NCI-H460 (cell line): ENCODE measurements at places on chromosomes 2 and 18.

- peak; percentile 8 for DNase-seq
Observed at GRCh38 chr2:158179660-158180059, 78.0 kb downstream of the UPP2 start.

- DNase-seq = no peak
Observed at GRCh38 chr2:120646994-120647393, 88.7 kb upstream of the GLI2 start.

DNA sequence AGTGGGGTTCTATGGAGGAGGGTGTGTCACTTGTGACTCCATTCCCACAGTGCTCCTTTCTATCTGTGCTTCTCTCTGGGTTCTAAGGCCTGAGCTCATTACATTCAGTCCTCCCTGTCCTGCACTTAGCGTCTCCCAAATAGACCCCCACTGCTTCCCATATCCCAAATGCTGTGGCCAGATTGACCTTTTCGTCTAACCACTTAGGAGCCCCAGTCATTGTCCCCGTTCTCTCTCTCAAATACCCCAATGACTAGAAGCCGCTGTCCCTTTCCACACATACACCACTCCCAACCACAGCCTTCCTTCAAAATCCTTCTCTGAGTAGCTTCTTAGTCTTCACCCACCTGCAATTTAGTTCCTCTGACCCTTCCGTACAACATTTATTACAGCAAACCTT lies 146.5 kb downstream of the TRIM43 start:
- no peak for DNase-seq

DNA sequence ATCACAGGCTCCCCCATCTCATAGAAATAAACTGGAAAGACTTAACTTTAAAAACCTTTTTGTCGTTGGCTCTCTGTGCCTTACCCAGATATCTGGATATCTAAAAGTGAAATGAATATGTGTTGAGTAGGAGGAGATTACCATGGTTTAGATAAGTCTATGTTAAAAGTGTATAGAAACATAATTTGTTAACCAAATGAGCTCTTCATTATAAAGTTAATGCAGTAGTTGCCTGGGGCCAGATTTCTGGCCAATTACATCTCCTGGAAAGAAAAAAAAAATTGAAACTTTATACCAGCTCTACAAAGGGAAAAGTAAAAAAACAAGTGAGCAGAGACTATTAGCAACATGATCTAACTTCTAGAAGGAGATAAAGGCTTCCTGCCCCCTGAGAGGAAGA lies 259.6 kb upstream of the UBE2E3 start:
- no peak for DNase-seq

GRCh38 chr18:39389800-39390379 lies 1824.3 kb upstream of the CELF4 start:
- no peak for DNase-seq

DNA sequence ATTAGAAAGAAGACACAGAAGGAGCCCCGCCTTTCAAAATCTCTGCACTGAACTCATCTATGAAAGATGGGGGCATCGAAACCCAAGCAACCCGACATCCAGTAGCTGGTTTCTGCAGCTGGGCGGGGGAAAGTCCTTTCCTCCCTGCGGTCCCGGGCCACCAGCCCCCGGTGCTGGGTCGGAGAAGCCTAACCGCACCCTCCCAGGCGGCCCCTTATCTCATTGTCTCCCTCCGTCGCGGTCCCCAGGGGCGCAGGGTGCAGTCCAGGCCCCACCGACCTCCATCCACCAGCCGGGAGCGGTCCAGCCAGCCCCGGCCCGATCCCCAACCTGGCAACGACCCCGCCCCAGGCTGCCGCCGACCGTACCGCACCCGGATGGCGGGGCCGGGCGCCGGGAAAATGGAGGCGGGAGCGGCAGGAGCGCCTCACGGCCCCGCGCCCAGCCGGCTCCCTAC lies 452 bp downstream of the RAPH1 start:
- DNase-seq = no peak

DNA sequence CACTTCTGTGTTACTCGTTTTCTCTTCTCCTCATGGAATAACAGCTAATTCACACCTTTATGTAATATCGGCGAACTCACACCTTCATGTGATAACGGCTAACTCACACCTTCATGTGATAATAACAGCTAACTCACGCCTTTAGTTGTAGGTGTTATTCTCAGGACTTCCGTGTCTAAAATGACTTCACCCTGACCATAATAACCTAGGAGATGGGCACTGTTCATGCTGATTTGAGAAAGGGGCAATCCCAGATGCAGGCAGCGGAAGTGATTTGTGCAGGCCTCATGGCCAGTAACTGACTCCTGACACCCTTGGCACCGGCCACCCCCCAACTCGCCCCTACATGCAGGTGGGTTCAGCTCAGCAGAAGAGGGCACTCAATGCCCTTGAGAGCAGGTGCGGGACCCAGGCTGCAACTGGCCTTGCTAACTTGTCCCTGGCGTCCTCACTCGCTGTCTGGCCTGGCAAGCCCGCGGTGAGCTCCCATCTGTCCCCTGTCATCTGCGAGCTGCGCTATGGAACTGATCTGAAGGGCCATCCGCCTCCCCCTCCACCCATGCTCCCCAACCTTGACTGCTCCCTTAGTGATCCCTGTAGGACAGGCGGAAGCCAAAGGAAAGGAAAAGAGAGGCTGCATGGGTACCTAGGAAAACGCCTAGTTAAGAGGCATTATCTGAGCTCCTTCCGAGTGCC lies 42.6 kb upstream of the MTCL1 start:
- peak; percentile 49 for DNase-seq

DNA sequence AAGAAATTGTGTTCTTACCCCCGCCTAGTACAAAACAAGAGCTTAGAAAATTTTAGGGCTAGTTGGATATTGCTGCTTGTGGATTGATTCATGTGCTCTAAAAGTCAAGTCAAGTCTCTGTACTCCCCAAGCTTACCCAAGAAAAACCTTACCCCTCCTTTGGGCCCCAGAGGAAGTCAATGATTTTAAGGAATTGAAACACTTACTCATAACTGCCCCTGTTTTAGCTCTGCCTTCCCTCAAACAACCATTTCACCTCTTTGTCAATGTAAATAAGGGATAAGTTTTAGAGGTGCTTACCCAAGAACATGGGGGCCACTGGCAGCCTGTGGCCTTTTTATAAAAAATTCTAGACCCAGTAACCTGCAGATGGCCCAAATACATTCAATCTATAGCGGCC lies 136.6 kb upstream of the RMP24 start:
- no peak for DNase-seq

- peak; percentile 81 for DNase-seq
Observed at GRCh38 chr2:162297925-162298552, 20.4 kb downstream of the IFIH1 start.

DNA sequence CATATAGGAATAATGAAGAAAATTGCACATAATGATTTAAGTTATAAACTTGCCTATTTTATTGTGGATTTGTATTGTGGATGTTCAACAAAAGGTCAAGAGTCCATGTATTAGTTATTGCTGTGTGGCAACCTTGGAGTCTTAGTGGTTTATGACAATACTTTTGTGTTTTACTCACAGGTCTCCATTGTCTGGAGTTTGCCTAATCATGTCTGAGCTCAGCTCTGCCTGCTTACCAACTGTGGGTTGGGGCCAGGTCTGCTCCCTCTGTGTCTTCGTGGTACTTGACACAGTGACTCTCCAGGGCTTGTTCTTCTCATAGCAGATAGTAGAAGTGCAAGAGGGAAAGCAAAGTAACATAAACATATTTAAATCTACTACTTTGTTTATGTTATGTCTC lies 382.5 kb downstream of the CBLN2 start:
- no peak for DNase-seq

- peak; percentile 93 for DNase-seq
Observed at GRCh38 chr2:33291278-33292013, 185.0 kb upstream of the RASGRP3 start.

DNA sequence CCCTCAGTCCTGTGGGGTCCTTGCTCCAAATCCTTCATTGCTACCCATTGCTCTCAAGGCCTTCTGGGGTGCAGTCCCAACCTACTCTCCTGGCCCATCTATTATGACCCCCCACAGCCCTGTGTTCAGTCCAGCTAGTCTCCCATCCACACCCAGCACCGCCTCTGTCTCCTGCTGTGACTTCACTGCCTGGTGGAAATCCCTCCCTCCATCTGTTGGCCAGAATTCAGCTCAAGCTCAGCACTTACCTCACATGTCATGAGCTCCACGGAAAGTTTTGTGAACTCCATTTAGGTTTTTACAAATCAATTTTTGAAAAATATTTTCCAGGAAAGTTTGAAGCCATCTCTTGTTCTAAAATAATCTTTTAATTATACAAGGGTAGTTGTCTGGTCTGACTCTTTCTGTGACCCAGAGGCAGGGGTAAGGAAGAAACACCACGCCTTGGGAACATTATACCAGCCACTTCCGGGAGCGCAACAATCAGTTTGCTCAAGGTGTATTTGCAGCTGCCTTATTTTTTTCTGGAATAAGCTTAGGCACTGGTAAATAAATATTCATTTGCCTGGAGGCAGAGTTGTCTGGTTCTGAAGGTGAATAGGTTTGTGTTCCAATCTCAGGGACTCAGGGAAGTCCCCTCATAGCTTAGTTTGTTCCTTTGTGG lies 110.8 kb downstream of the VIT start:
- DNase-seq = no peak

DNA sequence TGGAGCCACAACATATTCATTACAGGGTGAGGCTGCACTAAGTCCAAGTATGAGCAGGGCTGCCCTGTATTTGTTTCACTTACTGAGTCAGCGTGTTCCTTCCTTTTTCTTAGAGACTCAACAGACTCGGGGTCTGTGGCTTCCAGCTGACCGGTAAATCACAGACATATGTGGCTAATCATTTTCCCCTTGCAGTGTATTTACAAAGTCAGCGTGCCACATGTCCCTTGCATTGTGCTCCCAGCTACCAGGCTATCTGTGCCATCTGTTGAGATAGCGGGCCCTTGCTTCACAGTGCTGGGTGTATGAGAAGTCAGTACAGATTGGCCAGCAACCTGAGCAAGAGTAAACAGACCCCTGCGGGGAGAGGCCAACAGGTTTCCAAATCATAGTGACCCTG lies 254.3 kb downstream of the LRRTM1 start:
- no peak for DNase-seq

DNA sequence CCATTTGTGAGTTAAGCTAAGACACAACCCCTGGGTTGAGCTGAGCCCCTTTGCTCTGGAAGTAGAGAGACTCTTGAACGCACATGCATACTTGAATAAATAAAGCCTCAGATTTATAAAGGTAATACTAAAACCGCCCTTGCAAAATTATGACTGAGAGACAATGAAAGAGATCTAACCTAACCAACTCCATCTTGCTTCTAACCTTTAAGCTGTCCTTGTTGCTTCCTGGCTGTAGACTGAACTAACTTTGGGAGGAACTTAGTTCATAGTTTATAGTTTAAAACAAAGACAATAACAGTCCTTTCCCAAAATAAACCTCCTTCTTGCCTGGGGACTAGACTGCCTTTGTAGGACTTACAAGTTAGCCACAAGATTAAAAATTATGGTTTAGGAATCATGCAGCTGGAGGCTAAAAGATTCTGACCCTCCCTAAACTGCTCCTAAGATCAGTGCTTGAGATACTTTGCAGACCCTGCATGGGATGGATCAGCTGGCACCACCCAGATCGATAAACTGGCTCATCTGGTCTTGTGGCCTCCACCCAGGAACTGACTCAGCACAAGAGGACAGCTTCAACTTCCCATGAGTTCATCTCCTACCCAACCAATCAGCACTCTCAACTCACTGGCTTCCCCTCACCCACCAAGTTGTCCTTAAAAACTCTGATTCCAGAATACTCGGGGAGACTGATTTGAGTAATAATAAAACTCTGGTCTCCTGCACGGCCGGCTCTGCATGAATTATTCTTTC lies 240.2 kb upstream of the SLC14A2 start:
- no peak for DNase-seq

GRCh38 chr2:1600191-1601066 lies 143.9 kb downstream of the PXDN start:
- no peak for DNase-seq

DNA sequence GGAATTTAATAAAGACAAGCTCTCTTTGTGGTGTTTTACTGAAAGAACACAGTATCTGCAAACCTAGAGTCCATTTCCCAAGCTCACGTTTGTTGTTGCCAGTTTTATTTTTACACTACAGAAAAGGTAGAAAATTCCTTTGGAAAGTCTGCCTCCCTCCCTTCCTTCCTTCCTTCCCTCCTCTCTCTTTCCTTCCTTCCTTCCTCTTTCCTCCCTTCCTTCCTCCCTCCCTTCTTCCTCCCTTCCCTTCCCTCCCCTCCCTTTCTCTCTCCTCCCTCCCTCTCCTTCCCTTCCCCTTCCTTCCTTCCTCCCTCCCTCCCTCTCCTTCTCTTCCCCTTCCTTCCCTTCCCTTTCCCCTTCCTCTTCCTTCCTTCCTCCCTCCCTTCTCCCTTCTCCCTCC lies 136.3 kb upstream of the REV1 start:
- DNase-seq = no peak

- DNase-seq = no peak
Observed at GRCh38 chr18:3150274-3150673, 69.5 kb downstream of the MYOM1 start.

GRCh38 chr2:47189635-47190034 lies 34.5 kb upstream of the STPG4 start:
- no peak for DNase-seq

- DNase-seq = no peak
Observed at GRCh38 chr2:39870871-39871270, 91.8 kb upstream of the THUMPD2 start.

DNA sequence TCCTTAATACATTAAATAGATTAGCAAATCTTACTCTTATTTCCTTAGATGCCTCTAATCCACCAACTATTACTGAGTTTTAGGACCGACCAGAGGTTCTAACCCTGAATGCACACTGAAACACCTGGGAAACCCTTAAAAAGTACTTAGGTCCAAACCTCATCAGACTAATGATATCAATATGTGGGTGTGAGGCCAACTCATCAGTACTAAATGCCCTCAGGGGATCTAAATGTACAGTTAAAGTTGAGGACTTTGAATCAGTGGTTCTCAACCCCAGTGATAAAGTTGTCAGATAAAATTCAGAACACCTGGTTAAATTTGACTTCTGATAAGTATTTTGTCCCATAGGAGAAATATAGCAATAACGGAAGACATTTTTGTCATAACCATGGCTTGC lies 20.9 kb downstream of the MMADHC start:
- DNase-seq = no peak

DNA sequence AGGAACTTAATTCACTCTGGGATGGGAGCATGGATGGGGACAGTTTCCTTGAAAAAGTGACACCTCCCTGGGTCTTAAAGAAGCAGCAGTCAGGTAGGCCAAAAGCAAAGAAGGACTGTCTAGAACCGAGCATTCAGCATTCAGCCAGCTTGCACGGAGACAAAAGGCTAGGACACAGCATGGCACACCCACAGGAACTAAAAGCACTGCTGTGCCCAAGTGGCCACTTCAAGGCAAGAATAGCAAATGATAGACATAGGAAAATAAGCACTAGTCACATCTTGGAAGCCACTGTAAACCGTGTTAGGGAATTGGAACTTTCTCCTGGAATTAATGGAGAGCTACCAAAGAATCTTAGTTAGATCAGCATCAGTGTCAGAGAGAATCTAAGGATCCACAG lies 47.0 kb downstream of the LRP2 start:
- no peak for DNase-seq

GRCh38 chr2:198930170-198930569 lies 527.6 kb downstream of the SATB2 start:
- DNase-seq = no peak

- peak; percentile 56 for DNase-seq
Observed at GRCh38 chr18:67766930-67767329, 250.4 kb upstream of the DSEL start.

- DNase-seq = no peak
Observed at GRCh38 chr2:189624648-189625355, 36.5 kb upstream of the ASNSD1 start.

GRCh38 chr2:150109912-150110311 lies 377.6 kb downstream of the RND3 start:
- DNase-seq = no peak
